ENCODE measurements at places on chromosomes 11 and 22. TPM values are rescaled to one million over a fixed set of nuclear protein-coding genes. Genes with fewer than 3 reads are reported as not detected.

TRPC6 gene
- 0.96 TPM for total RNA-seq

- DNase-seq, result no peak
Measured at GRCh38 chr11:65087216-65087615, 3.2 kb downstream of the ZFPL1 start.

- DNase-seq, result no peak
Measured at GRCh38 chr11:104327861-104328511, 164.0 kb upstream of the PDGFD start.

- DNase-seq, result no peak
Measured at GRCh38 chr11:70324376-70325115, 54.1 kb downstream of the PPFIA1 start.

OR52N4 gene
- not detected for total RNA-seq

DNA sequence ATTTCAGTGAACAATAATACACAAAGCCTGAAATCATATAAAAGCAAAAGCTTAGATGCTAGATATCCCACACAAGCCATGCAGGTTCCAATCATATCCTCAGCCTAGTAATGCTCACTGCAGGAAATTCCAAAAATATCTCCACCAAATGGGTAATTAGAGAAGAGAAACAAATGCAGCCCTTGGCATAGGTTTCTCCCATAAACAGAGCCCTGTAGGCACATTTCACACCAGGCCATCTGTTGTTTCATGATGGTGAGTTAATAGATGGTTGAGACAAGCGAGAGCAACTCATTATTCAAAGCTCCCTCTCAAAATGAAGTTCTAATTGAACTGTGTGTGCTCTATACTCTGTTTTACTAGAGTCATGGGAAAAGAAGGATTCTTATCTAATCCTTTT lies 154.6 kb upstream of the TRPC6 start:
- DNase-seq, result no peak

TEX12 gene
- 0.42 TPM for total RNA-seq

GRCh38 chr11:103528596-103528995 lies 419.4 kb downstream of the DYNC2H1 start:
- no peak for DNase-seq

SPON1 gene
- total RNA-seq, result 91.4 TPM

SLC22A25 gene
- total RNA-seq, result not detected

DNA sequence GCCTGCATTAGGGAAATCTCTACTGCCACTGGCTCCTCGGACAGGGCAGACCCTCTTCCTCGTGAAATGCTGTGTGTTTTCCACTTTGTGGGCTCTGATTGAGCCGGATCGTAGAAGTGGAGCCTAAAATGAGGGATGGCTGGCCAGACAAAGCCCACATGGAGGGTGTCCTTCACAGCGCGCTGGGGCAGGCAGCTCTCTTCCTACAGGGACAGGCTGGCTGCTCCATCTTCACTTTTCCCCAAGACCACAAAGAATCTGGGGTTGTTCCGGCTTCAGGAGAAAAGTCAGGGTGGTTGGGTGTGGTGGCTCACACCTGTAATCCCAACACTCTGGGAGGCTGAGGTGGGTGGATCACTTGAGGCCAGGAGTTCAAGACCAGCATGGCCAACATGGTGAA lies 94.9 kb downstream of the MORC2 start:
- DNase-seq, result no peak

DNA sequence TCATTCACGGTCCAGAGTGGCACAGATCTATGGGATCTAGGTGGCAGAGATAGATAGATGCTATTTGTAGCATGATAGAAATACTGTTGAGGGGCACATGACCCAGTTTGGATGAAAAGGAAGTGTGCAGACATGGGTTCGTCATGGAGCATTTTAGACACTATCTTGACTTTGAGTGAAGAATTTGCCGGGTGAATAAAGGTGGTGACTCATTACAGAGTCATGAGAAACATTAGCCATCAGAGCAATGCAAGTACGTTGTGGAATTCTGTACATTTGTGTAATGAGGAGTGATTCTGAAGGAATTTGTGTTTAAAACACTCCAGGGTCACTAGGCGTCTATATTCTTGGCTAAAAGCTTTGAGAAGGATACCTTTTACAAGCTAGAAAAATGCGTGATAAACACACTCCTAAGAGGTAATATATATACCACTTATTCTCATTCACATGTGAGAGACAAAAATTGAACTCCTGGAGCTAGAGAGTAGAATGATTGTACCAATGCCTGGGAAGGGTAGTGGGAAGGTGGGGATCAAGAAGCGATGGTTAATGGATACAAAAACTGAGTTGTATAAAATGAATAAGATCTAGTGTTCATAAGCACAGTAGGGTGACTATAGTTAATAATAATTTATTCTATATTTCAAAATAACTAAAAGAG lies 593.7 kb upstream of the LUZP2 start:
- DNase-seq, result no peak

GRCh38 chr22:29625090-29625825 lies 21.8 kb downstream of the NF2 start:
- DNase-seq, result peak; percentile 44

- DNase-seq, result no peak
Measured at GRCh38 chr22:45891471-45891995, 85.4 kb downstream of the WNT7B start.

GRCh38 chr11:123509737-123510578 lies 79.9 kb downstream of the GRAMD1B start:
- DNase-seq, result no peak

DNA sequence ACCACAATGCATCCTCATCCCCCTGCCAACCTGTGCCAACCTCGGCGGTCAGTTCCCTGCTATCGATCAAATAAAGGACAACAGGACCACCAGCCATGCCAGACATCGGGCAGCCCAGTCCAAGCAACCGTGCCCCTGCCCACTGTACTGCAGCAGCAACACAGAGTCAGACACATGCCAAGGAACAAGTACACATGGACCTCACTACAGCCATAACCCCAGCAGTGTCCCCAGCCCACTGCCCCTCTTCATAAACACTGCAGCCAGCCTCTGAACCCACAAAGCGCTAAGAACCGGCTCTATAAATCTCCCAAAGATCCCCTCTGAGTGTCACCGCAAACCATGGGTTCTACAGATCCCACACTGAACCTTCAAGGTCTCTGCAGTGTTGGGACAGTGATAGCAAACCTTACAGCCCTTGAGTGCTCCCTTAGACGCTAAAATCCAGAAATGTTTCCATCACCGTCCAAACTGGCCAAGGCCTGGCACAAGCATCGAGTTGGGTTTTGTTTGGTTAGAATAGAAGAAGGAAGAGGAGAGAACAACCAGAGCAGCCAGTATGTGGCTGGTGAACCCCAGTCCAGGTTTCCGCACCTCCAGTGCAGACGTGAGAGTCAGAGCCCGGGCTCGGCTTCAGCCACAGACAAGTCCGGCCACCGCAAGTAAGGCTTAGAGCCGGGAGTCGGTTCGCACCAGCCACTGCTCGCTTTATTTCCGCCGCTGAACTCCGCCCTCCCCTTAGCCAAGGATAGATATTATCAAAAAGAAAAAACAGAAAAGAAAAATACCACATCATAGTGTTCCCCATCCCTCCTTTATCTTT lies 7.9 kb downstream of the PAX6 start:
- no peak for DNase-seq

- no peak for DNase-seq
Measured at GRCh38 chr11:27107548-27107947, 66.9 kb downstream of the BBOX1 start.

HEPHL1 gene
- not detected for total RNA-seq

- no peak for DNase-seq
Measured at GRCh38 chr22:35549328-35549727, 8.7 kb downstream of the RASD2 start.

TBC1D10A gene
- 34.3 TPM for total RNA-seq

GRCh38 chr11:123525097-123525496 lies 95.0 kb downstream of the GRAMD1B start:
- no peak for DNase-seq

GRCh38 chr22:43144949-43145348 lies 1.8 kb upstream of the MCAT start:
- DNase-seq, result no peak

DNA sequence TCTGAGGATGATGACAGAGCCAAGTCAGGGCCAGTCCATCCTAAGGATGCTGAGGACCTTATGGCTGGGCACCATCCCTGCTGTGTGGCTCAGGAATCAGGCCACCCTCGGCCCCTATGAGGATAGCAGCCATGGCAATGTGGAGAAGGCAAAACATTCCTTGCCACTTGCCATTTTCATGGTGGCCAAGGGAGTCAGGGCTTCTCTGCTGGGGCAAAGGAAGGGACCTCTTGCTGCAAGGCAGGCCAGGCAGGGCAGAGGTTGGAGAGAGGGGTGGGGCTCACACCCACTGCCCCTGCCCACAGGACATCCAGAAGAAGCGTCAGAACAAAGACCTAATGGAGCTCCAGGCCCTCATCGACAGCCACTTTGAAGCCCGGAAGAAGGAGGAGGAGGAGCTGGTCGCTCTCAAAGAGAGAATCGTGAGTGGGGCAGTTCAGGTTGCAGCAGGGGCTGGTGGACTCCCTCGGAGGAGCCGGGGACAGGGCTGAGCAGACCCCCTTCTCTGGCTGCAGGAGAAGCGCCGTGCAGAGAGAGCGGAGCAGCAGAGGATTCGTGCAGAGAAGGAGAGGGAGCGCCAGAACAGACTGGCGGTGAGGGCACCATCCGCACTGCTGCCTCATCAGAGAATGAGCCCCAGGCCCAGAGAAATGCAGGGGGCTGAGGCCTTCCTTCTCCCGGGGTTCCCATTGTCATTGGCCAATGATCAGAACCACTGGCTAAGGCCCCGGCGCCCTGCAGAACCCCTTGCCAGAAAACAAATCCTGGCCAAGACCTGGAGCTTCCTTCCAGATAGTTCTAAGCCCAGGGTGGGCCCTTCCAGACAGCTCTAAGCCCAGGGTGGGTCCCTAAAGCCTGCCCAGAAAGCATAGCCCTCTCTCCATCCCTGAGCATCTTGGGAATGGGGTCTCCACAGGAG lies 13.5 kb upstream of the MRPL23 start:
- no peak for DNase-seq

C22orf42 gene
- not detected for total RNA-seq

GRCh38 chr22:23289851-23290724 lies 109.8 kb downstream of the BCR start:
- peak; percentile 76 for DNase-seq

SNX32 gene
- total RNA-seq, result 1.9 TPM

DNA sequence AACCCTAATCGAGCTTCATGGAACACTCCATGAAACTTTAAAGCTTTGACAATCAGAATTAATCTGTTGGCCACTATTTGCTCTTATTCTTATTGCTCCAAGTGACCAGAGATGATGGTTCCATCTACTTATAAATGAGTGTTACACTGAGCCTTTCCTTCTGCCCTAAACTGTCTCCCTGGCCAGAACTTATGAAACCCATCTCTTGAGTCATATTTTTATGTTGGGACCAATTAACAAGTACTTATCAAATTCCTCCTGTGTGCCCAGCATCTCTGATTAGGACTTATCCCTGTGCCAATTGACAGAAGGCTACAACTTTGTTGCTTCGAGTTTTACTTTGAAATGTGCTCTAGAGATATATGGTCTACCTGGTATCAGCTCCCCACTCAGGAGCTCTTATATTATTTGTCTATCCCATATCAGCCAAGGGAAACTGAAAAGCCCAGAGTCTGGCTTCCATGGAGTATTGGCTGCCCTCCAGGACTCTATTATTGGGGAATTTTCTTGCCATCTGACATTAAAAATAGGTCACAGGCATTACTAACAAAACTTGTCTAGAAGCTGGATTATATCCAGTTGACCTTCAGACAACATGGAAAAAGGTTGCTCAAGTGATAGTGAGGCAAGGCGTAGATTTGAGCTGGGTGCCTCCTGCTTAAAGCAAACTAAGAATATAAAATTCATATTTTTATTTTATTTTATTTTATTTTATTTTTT lies 8.8 kb downstream of the KREMEN1 start:
- DNase-seq, result no peak

Measured in colonic mucosa (tissue), 4 donors.